AG09309 (cell line): ENCODE measurements at places on chromosomes 7 and 10.

GRCh38 chr7:135001390-135002165, 15.3 kb downstream of the AGBL3 start:
- no peak for DNase-seq

GRCh38 chr10:72272689-72273409, 875 bp upstream of the DDIT4 start:
- peak; percentile 95 for DNase-seq

- DNase-seq: no peak
Measured at GRCh38 chr10:43926371-43926770, 277.7 kb upstream of the ZNF32 start.

DNA sequence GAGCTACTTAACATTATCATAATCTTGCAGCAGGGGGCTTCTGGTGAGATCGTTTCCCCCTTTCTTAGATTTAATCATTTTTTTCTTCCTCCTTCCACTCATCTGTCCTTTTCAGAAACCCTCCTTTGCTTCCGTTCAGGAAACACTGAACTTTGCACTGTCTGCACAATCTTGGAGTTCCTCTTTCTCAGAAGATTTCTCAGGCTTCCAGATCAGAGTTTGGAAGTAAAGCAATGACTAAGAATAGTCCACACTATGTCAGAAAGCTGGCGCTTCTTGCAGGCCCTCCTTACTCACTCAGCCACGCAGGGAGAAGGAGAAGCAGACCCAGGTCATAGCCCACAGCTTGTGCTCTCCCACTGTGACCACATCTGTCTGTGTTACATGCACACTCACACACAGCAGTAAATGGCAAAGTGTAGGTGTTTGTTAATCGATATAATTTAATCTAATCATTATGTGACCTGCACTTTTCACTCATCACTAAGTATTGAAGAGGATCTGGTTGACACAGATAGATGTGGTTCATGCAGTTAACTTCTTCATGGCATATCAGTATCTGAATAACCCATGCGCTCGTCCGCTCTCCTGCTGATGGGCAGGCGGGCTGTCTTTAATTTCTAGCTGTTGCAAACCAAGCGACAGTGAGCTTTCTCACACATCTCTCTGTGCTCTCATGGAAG, 30.2 kb downstream of the ALOX5 start:
- DNase-seq: no peak

GRCh38 chr10:131070856-131071255, 240.7 kb downstream of the TCERG1L start:
- DNase-seq: no peak

DNA sequence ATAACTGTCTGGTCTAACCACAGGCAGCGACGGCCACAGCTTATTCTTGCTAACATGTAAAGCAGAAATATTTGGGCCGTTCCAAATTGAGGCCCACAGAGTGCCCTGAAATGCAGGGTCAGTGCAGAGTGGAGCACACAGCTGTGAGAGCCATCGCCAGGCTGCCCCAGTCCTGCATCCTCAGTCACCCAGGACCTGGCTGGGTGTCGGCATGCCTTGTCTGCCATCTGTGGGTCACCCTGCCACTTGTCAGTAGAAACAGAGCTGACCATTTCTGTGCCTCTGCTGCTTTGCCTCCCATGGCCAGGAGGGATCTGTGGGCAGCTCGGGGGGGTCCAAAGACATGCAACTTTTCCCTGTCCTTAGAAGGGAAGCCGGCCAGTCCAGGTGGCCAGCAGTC, 57.3 kb upstream of the BTBD16 start:
- DNase-seq: no peak

GRCh38 chr7:40795607-40796006, 660.8 kb downstream of the SUGCT start:
- DNase-seq: no peak

- no peak for DNase-seq
Measured at GRCh38 chr10:92692080-92692671, 2.4 kb downstream of the HHEX start.

GRCh38 chr7:47807756-47808155, 140.5 kb downstream of the PKD1L1 start:
- DNase-seq: no peak

GRCh38 chr10:64396105-64396708, 875.0 kb downstream of the REEP3 start:
- DNase-seq: no peak

- DNase-seq: peak; percentile 84
Measured at GRCh38 chr7:155258226-155258560, 39.5 kb upstream of the INSIG1 start.

DNA sequence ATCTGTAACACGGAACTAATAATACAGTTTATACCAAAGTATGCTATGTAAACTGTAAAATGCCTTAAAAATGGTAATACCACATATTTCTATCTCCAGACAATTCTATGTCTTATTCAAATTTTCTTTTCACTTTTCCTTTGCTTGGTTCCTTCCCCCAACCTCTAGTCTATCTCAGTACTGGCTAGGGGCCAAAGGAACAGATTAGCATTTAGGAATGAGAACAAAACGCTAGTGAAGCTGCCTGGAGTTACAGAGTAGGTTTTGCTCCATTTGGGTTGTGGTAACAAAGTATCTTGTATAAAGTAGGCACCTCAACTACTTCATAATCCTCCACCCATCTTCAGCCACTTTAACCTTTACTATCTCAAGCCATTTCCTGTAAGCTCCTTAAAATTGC, 94.1 kb downstream of the HBP1 start:
- DNase-seq: no peak

GRCh38 chr10:124162774-124163354, 69.5 kb upstream of the CHST15 start:
- DNase-seq: no peak

DNA sequence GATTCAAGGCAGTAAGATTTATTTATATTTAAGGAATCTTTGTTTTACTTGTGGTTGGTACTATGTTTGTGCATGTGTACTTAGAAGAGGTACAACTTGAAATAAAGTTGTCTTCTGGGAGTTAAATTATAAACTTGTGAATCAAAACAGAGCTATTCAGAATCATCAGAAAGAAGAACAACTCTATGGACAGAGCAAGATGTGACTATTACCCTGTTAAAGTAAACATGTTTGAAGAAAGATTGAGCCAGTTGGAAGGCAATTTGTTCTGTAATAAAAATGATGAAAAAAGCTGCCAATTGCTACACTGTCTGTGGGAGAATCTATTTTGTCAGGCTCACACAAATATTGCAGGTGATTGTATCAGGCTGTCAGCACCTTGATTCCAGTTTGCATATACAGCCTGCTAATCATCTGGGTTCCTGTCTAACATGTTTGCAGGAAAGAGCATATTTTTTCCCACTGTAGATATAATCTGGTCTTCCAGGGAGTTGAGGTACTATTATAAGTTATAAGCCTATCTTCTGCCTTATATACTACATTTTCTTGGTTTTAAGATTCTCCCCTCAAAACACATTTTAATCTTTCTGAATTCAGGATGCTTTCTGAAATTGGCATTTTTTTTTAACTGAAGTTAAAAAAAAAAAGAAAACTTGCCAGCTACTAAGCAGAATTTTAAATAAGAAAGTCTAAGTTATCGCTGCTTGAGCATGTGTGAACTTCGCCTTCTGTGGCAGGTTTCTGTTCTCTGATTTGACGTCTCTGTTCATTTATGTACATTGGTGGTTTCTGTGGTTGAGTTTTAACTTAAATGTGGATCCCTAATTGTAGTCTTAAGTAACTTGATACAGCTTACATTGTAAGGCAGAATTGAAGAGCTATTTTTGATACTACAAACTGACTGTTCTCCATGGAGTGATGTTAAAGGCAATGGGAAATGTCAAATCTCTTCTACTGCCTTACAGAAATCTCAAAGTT, 46.0 kb downstream of the ZNRF2 start:
- DNase-seq: no peak

- no peak for DNase-seq
Measured at GRCh38 chr10:70272925-70273316, 10.9 kb downstream of the NPFFR1 start.

GRCh38 chr10:84076047-84076388, 63.3 kb upstream of the GHITM start:
- DNase-seq: peak; percentile 33

- DNase-seq: peak; percentile 35
Measured at GRCh38 chr10:103618575-103619423, 125.3 kb downstream of the NEURL1 start.

DNA sequence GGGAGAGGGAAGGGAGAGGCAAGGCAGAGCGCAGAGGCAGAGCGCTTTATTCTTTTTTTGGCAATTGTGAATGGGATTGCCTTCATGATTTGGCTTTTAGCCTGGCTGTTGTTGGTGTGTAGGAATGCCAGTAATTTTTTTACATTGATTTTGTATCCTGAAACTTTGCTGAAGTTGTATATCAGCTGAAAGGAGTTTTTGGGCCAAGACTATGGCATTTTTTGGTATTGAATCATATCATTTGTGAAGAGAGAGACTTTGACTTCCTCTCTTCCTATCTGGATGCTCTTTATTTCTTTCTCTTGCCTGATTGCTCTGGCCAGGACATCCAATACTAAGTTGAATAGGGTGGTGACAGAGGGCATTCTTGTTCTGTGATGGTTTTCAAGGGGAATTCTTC, 291.3 kb downstream of the REEP3 start:
- no peak for DNase-seq
